ENCODE measurements at places on chromosomes 7 and 10.

GRCh38 chr10:28793482-28793881 is 116.2 kb downstream of the BAMBI start:
- no peak for DNase-seq

GRCh38 chr7:40697653-40698052 is 562.8 kb downstream of the SUGCT start:
- DNase-seq = no peak

GRCh38 chr10:19628767-19629560 is 187.3 kb upstream of the PLXDC2 start:
- DNase-seq = no peak

GRCh38 chr10:90420637-90421318 is 437.1 kb downstream of the HTR7 start:
- DNase-seq = no peak

GRCh38 chr7:104992306-104992705 is 21.7 kb upstream of the KMT2E start:
- DNase-seq = no peak

- DNase-seq = no peak
Measured at GRCh38 chr7:107057474-107057833, 12.9 kb downstream of the PRKAR2B start.

GRCh38 chr7:33511778-33512177 is 382.4 kb downstream of the BBS9 start:
- DNase-seq = no peak

GRCh38 chr10:62597226-62597625 is 207.3 kb upstream of the ADO start:
- no peak for DNase-seq

GRCh38 chr10:11093771-11094736 is 76.4 kb downstream of the CELF2 start:
- no peak for DNase-seq

Measured in stimulated activated naive CD4-positive, alpha-beta T cell (primary cell).